Right renal pelvis (tissue), 4 donors: ENCODE measurements at places on chromosomes 1 and 21.
A peak's percentile ranks its signal among the peaks of the same experiment; 100 is the strongest.

DNA sequence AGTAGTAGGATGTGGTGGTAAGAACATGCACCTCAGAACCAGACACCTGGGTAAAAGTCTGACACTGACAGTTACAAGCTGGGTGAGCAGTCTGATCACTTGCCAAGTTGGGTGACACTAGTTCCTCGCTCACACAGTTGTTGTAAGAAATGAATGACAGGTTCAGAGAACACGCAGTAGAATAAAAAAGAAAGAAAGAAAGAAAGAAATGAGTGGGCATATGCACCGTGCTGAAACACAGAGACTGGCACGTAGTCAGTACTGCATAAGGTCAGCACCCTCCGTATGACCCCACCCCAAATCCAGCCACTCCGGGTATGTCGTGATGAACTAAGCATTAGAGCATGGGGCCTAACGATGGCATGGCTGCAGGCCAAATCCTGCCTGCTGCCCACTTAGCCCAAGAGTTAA lies 90.6 kb downstream of the GLUL start:
- DNase-seq: no peak

DNA sequence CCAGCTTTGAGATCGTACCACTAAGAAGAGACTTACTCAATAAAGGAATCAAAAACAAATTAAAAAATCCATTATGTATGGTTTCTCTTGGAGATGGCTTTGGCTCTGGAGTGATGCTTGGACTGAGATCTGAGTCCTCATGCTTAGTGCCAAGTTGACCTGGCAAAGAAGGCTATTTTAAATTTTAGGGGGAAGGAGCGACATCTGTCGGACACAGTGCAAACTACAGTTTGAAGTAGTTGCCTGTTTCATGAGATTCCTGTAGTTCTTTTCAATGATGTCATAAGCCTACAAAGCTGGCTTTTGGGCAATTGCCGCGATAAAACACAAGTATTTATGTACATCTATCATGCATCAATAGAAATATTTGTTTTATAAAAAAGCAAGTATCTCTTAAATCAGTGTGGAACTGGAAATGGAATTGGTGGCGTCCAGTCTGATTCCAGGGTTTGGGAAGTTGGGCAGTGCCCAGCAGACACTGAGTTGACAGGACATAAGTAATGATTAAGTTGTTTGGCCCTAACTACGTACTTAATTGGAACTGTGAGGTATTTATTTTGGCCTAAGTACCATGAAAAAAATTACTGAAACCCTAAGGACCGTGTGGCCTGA lies 50.0 kb downstream of the TBCE start:
- peak; percentile 53 for DNase-seq

DNA sequence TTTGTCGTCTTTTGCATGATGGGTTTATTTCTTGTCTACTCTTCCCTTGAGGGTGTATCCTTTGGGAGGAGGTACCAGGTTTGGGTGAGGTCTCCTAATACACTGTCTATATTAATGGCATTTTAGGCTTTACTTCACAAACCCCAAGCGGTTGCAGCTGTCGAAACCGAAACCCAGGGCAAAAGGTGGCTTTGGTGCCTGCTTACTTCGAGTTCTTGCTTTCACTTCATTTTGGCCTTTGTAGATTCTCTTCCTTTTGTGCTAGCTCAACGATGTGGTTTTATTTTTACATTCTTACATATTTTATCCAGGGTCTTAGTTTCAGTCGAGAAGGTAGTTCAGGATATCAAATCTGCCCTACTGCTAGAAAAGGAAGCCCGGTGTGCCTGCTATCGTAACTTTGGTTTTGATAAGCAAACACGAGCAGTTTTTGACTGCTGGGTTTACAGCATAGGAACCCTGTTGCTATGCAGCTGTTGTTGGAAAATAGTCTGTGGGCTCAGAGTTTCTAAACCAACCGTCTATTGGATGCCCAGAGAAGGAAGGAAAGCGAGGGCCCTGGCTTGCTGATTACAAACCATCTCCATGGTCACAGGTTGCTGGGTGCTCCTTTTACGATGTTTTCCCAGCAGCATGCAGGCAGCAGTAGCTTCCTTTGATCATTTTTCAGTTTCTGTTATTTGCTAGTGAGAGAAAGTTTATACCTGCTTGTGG lies 9.8 kb upstream of the TSPAN2 start:
- no peak for DNase-seq

DNA sequence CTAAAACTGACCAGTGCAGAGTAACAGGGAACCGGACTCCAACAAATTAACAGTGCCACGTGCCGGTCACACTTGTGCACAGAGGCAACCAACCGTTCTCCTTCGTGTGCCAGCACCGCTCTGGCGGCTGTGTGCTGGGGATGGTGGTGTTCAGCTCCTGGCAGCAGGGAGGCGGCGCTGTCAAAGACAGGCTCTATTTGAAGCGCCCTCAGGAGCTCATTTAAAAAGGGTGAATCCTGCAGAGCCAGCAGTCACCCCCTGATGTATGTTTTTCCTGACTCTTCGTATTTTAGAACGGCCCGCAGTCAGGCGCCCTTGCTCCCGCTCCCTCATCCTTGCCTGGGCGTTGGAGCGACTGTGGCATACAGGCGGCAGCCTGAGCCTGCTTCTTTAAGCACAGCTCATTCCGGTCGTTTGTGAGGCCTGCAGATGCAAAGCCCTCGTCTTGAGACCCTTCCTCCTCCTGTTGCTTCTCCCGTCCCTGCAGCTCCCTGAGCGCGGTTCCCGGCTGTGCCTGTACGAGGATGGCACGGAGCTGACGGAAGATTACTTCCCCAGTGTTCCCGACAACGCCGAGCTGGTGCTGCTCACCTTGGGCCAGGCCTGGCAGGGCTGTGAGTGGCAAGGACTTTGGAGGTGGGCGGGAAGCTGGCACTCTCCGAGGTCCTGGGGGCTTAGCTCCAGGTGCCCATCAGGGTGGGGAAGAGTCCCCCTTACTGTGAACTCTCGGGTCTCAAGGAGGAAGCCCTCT lies 1.1 kb downstream of the DFFB start:
- no peak for DNase-seq

DNA sequence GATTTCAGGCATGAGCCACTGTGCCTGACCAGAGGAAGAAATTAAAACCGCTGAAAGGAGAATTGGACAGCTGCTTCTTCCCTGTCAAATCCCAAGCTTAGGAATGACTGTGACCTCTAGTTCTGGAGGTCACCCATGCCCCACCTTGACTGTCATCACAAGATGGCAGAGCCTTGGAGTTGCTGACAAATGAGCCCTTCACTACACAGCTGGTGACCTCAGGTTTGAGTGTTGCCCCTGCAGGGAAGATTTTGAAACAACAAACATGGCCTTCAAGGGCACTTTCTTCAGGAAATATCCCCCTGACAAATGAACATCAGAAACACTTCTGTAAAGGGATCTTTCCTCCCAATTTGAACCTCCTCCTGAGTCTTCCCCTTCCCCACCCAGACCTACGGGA lies 6.9 kb upstream of the SLC45A3 start:
- DNase-seq: no peak

DNA sequence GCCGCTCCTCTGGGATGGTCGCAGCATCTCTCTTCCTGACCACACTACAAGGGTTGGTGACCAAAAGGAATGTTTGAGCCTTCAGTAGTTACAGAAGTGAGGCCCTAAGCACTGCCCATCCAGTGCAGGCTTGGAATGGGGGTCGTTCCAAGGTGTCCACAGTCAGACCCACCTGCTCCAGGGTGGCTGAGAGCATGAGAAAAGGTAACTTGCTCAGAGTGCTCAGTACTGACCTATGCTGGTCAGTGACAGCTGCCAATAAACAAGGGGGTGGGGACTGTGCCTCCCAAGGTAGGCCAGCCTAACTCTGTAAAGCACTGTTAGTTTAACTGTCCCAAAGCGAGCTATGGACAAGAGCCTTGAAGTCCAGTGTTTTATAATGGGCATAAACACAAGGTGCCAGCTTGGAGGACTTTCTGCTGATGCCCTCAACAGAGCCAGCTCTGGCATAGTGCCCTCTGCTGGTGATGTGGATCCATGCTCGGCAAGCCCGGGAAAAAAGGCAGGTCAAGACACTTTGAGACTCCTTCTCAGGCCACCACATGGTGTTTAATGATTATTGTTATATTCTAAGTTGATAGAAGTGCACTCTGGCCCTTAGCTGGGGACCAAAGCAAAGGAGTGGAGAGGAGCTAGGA lies 78.1 kb upstream of the DNAH14 start:
- DNase-seq: peak; percentile 20

GRCh38 chr1:105874621-105875020 lies 1181.9 kb upstream of the PRMT6 start:
- no peak for DNase-seq

GRCh38 chr1:6002714-6003501 lies 10.7 kb upstream of the NPHP4 start:
- DNase-seq: no peak

- DNase-seq: no peak
Measured at GRCh38 chr1:84887261-84887934, 5.6 kb downstream of the LPAR3 start.

DNA sequence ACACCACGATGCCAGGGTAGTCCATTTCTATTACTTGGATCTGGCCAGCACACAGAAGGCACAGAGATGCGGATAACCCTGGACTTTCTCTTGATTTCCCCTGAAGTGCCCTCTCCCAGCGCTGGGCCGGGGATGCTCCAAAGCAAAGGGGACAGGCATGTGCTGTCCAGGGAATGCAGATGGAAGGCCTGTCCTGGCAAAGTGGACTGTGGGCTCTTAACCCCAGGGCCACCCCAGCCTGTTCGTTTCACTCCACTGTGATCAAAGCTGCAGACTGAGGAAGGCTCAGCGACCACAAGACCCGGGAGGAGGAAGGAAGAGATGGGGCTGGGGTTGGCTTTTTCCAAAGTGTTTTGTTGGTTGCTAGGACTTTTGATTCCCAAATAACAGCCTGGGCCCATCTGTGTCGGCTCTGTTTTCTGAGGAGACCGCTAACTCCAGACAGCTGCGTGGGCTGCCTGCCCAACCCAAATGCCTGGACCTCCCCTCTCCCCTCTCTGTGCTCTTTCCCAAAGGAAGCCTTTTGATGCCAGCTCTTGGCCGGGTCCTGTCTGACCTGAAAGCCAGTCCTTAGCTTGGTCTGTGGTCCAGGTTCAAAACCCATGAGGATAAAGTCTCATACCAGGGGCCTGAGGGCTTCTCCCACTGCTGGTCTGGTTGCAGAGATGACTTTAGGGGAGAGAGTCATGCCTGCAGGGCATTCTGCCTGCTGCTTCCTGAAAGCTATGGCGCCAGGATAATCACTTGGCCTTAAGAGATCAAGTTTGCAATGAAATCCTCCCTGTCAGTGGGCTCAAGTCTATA lies 119.6 kb upstream of the CD34 start:
- DNase-seq: no peak

GRCh38 chr1:3734602-3735001 lies 17.6 kb upstream of the CCDC27 start:
- no peak for DNase-seq

DNA sequence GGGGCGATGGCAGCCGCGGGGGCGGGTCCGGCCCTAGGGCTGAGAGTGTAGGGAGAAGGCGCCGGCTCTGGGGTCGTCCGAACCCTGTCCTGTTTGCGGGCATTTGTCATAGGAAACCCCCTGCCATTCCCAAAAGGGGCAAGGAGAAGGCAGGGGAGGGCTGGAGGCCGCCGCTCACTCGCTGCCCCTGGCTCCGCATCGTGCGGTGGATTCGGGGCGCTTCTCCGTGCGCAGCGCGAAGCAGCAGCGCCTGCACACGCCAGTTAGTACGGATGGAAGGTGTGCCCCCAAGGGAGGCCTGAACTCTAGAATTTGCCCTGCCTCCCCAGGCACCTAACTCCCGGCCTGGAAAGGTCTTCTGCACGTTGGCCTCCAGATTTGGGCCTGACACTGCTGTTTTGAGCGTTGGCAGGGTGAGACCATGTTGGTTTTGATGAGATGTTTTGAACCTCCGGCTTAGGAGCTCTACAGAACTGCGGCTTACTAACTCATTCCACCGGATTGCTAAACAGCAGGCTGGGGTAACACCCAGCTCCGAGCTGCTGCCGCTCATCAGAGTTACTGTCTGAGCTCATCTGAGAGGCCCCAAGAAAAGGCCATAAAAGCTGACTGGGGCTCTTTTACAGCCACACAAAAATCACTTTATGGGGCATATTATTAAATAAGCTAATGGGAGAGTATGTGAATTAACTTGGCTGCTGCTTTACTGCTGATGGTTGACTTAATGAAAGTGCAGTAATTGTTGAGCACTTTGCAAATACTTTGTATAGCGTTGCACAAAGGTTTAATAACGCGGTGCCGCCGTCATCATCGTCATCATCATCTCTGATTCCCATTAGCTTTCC lies 987 bp downstream of the GPR137B start:
- no peak for DNase-seq

- DNase-seq: no peak
Measured at GRCh38 chr1:8122477-8123407, 96.6 kb upstream of the ERRFI1 start.

DNA sequence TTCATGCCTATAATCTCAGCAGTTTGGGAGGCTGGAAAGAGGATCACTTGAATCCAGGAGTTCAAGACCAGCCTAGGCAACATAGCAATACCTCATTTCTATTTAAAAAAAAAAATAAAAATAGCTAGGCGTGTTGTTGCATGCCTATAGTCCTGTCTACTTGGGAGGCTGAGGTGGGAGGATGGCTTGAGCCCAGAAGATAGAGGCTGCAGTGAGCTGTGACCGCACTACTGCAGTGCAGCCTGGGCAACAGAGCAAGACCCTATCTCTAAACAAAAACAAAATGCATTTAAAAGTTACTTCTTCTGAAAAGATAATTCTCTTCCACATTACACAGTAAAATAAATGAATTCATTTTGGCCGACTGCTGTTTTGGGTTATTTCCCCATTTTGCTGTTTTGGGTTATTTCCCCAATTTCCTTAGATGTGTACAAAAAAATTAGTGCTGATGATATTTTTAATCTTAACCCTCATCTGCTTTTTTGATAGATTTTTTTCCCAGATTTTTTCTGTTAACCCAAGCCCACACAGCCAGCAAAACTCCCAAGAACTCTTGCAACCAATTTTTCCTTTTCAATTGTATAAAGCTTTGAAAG lies 23.0 kb upstream of the SAMSN1 start:
- DNase-seq: no peak

GRCh38 chr1:185987611-185988321 lies 253.6 kb downstream of the HMCN1 start:
- DNase-seq: no peak

- DNase-seq: no peak
Measured at GRCh38 chr1:108502138-108502537, 52.0 kb downstream of the NBPF6 start.

GRCh38 chr1:93965888-93966287 lies 56.7 kb upstream of the GCLM start:
- DNase-seq: no peak

DNA sequence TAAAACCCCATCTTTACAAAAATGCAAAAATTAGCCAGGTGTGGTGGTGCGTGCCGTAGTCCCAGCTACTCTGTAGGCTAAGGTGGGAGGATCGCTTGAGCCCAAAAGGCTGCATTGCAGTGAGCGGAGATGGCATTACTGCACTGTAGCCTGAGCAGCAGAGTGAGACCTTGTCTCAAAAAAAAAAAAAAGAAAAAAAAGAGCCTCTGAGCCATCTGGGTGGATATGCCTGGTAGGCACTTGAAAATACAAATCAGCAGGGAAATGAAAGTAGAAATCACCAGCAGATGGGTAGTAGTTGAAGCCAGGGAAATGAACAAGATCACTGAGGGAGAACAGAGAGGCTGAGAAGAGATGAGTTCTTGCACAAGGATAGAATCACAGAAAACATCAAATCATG lies 131.0 kb upstream of the HMCN1 start:
- no peak for DNase-seq

GRCh38 chr1:160722726-160723125 lies 11.1 kb upstream of the CD48 start:
- no peak for DNase-seq
